ENCODE measurements at places on chromosomes 7 and 10.

- DNase-seq: no peak
Observed at GRCh38 chr10:32205670-32206069, 141.3 kb downstream of the EPC1 start.

DNA sequence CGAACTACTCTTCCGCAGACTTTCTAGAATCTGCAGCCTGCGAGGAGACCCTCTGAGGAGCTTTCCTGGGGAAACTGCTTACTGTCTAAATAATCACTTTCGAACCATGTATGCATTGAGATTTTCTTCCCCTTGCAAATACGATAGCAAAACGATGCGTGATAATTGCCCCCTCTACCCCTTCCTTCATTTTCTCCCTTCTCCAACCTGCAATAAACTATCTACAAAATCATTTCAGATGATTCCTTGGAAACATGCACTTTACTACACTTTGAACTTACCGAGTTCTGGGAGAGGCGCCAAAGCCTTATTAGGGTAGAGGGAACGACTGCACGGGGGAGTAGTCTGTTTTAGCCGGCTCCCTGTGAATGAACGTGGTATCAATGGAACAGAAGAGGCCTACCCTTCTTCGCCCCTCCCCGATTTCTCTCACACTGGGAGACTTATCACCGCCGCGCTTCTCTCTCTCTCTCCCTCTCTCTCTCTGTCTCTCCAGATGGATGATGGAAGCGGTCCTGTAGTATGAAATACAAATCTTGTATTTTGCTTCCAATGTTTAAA lies at the start of gene FGFBP3:
TSS of gene FGFBP3 (minus strand) at position 370 of the 561 bp plus-strand sequence. CDS start 517 bp downstream, outside the sequence.
- DNase-seq: peak; percentile 19

DNA sequence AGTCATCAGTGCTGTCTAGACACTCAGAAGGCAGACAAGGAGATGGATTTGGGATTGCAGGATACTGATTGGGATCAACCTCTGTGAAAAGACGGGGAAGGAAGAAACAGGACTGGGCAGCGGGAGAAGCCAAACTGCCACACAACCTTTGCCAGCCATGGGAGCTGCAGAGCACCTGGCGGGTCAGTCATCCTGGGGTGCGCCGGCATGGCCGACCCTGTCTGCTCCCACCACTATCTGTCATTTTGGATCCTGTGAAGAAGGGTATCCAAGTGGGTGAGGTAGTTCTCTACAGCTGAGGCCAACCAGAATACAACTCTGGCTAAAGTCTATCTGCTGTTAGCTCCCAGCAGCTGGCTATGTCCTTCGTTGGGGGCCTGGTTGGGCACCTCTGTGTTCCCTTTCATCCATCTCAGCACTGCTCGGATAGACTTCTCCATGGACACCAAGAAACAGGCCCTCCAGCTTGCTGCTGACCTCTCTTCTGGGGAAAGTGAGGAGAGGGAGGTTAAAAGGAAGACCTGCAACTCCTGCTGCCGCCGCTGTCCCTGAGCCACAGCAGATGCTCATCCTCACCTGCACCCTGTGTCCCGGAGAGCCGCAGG lies 11.7 kb upstream of the RBM17 start:
- DNase-seq: no peak

- DNase-seq: no peak
Observed at GRCh38 chr10:15237351-15237750, 68.9 kb upstream of the NMT2 start.

GRCh38 chr7:74498996-74499834 lies 45.5 kb downstream of the GTF2IRD1 start:
- no peak for DNase-seq

DNA sequence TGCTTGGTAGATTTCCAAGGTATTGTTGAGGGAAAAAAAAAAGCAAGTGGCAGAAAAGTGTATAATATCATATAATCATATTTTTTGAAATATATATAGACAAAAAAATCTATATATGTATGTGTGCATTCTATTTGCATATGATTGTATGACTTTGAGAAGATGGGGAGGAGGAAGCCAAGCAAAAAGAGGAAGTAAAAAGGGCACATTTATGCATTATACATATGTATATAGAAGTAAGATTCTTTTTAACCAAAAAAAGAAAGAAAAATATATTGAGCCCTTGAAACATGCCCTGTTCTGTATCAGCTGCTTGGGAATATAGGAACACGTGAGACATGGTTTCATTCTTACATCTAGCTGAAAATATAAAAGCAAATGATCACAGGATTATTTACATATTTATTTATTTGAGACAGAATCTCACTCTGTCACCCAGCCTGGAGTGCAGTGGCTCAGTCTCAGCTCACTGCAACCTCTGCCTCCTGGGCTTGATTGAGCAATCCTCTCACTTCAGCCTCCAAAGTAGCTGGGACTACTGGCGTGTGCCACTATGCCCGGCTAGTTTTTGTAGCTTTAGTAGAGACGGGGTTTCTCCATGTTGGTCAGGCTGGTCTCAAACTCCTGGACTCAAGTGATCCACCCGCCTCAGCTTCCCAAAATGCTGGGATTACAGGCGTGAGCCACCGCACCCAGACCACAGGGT lies 18.0 kb upstream of the SLF2 start:
- no peak for DNase-seq

DNA sequence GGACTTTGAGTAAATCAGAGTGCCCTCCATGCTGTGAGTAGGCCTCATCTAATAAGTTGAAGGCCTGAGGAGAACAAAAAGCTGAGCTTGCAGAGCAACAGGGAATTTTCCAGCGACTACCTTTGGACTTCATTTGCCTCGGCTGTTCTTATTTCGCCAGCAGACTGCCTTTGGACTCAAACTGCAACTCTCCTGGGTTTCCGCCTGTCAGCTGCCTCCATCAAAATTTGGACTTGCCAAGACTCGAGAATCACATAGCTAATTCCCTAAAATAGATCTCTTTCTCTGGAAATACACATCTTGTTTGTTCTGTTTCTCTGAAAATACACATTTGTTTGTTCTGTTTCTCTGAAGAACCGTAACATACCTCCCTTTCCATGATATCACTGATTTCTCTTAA lies 93.8 kb downstream of the ITGB8 start:
- DNase-seq: no peak

DNA sequence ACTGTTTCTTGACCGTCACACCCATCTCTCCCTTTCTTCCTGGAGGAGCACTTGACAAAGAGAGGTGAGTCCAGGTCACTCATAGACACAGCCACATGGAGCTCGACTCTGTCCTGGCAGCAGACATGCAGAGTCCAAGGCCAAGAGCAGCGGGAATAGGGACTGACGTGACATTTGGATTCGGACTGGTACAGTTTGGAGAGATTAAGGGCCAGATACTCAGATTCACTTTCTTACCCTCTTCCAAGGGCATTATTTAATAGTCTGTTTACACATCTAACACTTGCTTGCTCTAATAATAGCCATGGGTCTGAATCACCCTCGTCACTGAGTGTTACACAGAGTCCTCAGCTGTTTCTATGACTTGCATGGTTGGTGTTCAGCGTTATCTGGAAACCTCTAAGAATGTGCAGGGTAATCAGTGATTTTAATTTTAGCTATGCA lies 39.2 kb upstream of the OTUD1 start:
- DNase-seq: no peak

DNA sequence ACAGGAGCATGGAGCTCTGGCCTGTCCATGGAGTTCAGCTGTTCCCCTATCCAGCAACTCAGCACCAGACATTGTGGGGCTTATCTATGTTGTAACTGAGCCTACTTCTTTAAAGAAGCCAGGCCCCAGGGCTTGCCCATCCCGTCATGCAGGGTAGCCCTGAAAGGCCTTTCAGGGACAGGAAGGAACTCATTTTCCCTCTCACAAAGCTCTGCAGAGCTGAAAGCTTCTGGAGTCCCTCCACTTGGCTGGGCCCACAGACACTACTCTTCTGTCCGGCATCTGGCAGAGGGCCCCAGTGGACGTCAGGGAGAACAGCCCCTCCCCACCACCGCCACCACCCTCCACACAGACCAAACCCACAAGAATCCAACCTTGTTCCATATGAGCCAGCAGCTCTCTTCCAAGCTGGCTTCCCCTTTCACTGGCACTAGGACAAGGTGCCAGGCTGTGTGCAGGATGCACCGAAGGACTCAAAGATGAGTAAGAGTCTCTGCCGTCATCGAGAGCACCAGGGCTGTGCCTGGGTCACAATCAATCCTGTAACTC lies 33.1 kb downstream of the DENND2A start:
- DNase-seq: no peak

DNA sequence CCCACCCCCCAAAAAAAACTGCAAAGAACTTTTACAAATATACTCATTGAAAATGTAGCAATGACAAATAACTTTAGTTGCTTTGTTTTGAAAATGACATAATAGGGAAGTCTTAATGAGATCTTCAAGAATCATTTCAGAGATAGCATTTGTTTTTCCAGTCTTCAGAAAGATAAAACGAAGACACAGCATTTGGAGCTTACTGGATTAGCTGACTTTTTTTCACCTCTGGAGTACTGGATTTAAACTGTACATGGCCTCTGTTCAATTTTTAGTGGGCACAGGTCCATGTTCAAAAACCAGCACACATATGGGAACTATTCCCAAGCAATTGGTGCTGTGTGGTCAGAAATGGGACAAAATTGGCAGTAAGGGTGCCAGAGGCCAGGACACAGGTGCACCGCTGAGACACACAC lies 3.9 kb downstream of the RAB11FIP2 start:
- DNase-seq: no peak

- DNase-seq: no peak
Observed at GRCh38 chr7:94062372-94062771, 58.2 kb upstream of the BET1 start.

GRCh38 chr10:49742683-49743463 lies 19.2 kb downstream of the OGDHL start:
- no peak for DNase-seq

DNA sequence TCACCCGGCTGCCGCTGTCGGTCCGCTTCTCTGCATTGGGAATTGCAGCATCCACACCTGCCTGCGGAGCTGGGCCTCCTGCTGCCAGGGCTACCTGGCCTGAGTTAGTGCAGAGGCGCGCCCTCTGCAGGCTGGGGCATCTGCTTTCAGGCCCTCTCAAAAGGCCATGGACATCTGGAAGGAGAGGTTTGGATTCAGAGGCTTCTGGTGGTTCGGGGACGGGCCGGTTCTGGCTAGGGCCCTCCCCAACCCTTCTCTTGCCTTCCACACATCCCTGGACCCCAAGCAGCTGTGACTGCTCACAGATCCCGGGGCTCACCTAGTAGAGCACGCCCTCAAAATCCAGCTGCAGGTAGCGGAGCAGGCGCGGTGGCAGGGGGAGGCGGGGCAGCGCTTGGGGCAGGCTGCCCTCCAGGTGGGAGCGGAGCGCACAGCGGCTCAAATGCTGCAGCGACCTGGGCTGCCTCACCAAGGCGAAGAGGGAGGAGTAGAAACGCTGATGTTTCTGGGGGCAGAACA lies 8.4 kb upstream of the GBX1 start:
- DNase-seq: no peak

- DNase-seq: no peak
Observed at GRCh38 chr7:75628055-75628454, 110.7 kb downstream of the HIP1 start.
